Erythroblast (primary cell): ENCODE measurements at places on chromosomes 2 and 18.

DNA sequence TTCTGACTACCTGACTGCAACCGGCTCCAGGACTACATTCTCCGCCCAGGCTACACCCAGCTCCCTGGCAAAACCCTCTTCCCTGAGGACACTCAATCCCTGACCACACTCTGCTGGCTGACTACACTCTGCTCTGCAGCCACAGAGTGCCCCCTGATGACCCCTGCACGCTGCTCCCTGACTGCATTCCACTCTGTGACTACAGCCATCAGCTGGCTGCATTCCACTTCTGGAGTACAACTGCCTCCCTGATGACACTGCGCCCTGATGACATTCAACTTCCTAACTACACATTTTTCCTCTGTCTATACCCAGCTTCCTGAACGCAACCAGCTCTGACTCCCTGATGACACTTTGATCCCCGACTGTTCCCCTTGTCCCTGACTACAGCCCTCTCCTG is 71.3 kb upstream of the NRXN1 start:
- DNase-seq = no peak

DNA sequence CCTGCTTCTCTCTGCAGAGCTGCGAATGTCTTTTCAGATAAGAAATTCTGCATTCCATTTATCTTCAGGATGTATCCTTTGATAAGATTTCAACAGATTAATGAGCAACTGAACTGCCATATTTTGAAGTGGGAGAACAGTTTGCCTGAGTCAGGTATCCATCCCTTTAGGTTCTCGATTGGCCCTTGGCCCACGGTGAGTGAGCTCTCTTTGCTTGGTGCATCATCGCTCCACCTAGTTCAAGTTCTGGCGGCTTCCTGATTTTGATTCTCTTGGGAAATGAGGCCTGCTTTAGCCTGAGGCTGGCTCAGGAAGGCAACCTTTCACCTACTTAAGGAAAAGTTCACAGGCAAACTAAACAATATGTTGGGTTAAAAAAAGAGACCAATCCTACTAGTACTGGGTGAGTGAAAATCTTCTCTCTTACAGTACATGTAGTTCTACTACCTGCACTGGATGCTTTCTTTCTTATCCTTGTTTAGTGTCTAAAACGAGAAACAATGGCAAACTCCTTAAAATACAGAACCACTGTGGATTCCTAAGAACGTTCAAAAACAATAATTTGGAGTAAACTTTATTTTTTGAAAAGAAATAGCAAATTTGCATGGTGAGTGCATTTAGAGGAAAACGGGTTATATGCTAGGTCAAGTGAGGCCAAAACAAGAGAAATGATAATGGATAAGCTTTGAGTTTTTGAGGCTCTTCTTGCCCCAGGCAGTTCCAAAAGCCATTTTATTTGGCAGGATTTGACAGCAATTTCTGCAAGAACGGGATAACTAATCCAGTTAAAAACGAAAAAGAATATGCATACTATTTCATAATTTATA is 837 bp upstream of the ACSL3 start:
- peak; percentile 59 for DNase-seq

DNA sequence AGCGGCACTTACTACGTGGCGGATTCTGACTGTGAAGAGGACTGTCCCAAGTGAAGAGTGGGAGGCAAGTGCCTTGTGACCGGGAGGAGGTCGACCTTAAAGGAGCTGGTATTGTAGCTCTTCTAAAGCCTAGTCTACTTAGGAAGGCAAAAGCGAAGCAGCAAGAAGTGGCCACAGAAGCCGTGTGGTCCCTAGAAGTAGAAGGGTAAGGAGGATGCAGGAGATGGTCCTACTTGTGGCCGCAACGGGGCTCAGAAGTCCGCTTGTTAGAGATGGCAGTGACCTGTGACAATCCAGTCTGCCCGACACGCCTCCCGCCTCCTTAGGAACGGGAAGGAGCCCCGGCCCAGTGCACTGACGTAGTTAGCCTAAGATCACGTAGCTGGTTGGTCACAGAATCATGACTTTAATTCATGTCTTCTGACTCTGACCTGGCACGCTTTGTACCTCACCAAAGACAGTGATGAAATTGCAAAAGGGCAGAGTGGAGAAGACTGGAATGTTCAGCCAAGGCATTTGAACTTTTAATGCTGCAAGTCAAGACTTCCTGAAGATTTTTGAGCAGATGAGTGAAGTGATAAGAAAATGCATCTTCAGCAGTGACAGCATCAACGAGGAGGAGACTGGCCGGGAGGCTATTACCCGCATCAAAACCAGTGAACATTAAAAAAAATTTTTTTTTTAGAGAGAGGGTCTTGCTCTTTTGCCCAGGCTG is 749 bp upstream of the EIF2AK3 start:
- peak; percentile 97 for DNase-seq

- DNase-seq = no peak
These were observed 603.6 kb upstream of the SALL3 start for GRCh38 chr18:78376046-78376445.

DNA sequence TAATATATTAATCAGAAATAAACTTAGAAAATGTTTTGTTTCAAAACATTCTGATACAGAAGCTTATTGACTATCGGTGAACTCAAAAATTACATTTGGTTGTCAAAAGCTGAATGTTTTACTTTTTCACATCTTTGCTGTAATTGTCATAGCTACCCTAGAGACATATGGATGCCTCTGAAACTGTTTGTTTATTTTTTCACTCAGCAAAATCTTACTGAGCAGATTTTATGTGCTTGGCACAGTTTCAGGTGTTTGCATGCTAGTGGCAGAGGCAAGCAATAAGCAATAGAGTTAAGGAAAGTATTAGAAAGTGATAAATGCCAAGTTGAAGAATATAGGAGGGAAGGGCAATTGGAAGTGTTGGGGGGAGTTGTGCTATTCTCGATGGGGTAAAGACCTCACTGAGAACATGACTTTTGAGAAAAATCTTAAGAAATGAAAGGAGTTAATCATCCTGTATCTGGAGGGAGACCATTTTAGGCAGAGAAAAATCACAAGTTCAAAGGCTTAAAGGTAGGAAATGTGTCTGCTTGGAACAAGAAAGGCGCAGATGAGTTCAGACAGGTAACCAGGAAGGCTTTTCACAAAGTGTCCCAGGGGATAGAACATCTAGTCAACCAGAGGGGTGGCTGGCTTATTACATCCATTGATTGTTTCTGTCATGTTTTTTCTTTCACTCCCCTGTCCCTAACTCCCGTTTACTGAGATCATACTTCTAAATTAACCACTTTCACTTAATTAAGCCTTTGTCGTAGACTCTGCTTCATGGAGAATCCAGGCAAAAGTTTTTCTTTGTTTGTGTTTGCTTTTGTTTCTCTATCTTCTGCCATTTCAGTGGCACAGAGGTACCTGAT is 27.2 kb upstream of the COBLL1 start:
- no peak for DNase-seq

DNA sequence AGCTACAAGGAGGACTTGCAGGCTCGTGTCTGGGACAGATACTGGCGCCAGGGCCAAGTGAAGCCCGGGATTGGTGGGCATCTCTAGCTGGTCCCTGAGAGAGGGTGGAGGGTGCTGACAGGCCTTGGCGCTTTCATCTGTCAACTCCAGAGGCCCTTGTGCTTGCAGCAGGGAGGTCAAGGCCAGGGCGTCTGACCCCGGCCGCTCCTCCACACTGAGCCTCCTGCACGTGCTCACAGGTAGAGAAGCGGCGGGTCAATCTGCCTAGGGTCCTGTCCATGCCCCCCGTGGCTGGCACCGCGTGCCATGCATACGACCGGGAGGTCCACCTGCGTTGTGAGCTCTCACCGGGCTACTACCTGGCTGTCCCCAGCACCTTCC is 9.5 kb downstream of the CAPN10 start:
- DNase-seq = no peak

DNA sequence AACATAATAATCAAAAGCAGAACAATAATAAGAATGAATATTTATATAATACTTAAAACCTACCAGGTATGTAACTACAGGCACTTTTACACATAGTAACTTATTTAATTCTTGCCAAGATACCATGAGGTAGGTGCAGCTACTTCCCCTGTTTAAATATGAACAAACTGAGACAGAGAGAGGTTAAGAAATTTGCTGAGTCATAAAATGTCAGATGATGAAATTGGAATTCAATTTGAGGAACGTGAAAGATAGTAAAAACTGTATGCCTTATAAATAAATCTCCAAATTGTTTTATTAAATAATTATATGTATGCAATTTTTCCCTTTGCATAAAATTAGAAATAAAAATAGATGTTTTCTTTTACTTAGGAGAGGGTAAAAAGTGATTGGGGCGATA is 1103.3 kb upstream of the NRXN1 start:
- DNase-seq = peak; percentile 3
